COR-L47 (cell line): ENCODE measurements at places on chromosomes 1 and 21.
A peak's percentile ranks its signal among the peaks of the same experiment; 100 is the strongest.

- no peak for DNase-seq
Measured at GRCh38 chr21:35943752-35944151, 116.6 kb downstream of the SETD4 start.

DNA sequence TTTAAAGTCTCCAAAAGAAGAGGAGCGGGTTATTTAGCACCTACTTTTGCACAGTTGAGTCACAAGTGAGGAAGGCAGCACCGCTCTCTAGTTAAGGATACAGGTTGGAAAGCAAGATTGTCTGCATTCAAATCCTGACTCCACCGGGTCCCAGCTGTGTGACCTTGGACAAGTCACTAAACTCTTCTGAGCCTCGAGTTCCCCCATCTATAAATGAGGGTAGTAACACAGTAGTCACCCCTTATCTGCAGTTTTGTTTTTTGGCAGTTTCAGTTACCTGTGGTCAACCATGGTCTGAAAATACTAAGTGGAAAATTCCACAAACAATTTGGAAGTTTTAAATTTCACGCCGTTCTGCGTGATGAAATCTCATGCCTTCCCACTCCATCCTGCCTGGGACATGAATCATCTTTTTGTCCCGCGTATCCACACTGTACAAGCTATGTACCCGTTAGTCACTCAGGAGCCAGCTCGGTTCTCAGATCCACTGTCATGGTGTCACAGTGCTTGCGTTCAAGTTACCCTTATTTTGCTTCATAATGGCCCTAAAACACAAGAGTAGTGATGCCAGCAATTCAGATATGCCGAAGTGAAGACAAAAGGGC is 49.4 kb downstream of the CAPZB start:
- DNase-seq: no peak

DNA sequence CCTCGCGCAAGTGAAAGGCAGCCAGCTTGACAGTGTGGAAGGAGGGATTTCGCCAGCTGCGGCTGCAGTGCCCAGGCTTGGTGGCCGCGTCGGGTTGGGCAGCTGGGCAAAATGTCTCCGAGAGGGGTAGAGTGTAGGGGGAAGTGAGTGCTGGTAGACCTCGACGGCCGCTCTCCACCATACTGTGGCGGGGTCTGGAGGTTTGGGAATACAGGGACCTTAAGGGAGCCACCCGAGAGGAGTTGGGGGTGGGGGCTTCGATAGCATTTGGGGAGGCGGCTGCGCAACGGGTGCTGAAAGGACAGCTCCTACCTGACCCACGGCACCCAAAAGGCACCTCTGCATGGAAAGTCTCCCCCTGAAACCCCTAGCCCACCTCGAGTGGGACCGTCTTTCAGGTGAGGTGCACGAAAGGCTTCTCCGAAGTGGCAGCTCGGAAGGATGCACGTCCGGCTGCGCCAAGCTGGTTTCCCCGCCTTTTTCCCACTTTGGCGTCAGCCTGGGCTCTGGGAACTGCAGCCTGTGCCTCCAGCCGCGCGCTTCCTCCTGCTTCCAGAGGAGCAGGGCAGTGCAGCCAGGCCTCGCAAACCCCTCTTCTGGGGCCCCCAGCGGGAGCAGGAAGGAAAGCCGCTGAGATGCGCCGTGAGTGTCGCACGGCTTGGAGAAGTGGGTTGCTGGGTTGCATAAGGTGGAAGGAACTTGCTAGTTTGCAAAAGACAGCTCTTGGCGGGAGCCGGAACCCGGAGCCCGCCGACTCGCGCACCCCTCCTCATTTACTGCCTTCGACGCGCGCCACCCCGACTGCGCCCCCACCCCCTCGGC is 531 bp upstream of the HMGN2 start:
- peak; percentile 81 for DNase-seq

DNA sequence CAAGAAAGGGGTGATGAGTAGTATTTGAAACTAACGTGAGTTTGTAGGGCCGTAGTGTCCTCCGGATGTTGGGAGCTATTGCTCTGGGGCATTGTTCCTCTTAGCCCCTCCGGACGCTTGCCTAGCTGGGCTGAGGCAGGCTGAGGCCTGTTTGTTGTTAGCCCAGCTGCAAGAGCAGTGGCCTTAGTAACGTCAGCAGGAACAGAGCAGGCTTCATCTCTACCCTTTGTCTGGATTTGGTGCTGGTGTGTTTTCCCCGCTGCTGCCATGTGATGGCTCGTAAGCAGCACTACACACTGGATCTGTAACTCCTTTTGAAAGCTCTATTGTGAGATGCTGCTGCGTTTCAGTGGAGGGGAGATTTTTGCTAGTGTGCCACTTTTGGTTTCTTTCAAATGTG is 57.6 kb downstream of the DNM3 start:
- peak; percentile 77 for DNase-seq

- DNase-seq: no peak
Measured at GRCh38 chr1:17204546-17205440, at the start of gene PADI1. TSS of gene PADI1 (plus strand) at chr1:17205128. CDS start at chr1:17205218, 90 bp downstream.

DNA sequence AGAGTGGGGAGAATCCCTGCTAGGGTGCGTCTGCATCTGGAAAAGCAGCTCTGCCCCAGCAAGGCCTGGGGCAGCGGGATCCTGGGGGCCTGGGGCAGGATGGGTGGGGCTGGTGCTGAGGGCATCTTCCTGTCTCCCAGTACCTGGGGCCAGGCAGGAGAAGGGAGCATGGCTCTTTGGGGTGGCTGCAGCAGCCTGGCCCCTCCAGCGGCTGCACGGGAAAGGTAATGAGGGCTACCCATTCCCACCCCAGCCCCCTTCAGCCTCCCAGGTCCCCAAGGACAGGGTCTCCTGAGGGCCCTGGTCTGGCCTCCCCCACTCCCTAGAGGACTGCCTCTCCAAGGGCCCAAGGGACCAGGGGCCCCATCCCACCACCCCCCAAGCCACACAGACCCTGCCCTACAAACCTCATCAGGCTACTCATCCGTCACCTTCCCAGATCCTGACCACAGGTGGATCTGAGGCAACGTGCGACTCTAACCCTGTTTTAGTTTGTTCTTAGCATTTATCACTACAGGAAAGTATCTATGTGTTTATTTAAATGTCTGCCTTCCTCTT is 910 bp upstream of the ANKRD65 start:
- DNase-seq: no peak

DNA sequence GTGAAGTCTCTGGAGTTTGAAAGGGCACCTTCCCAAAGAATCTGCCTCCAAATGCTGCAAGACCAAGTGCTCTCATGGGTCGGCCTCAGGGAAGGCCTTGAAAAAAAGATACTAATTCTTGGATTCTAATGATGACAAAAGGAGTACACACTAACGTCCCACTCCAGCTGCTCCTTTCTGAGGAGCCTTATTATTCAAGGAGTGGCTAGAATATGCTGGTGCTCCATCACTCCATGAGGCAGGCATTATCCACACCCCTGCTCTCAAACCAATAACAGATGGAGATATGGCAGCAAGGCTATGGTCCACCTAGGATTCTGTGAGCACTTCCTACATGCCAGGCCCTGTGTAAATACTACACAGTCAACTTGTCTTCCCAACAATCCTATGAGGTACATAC is 54.4 kb downstream of the FAM78B start:
- DNase-seq: no peak

DNA sequence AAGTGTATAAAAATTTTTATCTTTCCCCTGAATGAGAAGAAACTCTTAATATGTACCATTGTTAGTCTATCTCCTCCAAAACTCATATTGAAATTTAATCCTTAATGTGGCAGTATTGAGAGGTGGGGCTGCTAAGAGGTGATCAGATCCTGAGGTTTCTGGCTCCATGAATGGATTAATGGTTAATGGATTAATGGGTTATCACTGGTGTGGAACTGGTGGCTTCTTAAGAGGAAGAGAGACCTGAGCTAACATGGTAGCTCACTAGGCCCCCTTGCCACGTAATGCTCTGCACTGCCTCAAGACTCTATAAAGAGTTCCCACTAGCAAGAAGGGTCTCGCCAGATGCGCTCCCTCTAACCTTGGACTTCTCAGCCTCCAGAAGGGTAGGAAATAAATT is 70.6 kb upstream of the ZBTB18 start:
- no peak for DNase-seq

GRCh38 chr1:170680428-170680827 is 16.5 kb downstream of the PRRX1 start:
- DNase-seq: no peak

DNA sequence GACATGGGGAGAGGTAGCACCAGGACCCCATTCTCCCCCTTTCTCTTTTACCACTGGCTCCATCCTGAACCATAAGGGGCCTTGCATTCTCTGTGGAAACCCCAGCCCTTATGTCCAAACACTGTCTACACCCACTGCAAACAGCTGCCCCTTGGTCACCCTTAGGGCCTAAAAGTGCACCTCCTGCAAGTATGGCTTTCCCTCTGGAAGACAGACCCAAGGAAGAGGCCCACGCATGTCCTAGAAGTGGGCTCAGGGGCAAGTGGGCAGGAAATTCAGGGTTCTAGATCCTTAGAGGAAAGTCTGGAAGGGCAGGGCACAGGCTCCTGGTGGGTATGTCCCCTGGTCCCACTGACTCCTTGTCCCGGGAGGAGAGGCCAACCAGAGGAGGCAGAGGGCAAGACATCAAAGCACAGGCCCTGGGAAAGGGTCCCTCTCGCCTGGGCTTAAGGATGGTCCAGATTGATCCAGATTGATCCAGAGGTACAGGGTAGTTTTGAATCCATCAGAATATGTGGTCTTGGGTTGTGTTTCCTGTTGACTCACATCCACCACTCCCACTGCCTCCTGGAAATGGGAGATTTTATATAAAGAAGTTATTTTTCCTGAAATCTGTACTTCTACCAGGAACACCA is 150.9 kb downstream of the GRIK3 start:
- no peak for DNase-seq

DNA sequence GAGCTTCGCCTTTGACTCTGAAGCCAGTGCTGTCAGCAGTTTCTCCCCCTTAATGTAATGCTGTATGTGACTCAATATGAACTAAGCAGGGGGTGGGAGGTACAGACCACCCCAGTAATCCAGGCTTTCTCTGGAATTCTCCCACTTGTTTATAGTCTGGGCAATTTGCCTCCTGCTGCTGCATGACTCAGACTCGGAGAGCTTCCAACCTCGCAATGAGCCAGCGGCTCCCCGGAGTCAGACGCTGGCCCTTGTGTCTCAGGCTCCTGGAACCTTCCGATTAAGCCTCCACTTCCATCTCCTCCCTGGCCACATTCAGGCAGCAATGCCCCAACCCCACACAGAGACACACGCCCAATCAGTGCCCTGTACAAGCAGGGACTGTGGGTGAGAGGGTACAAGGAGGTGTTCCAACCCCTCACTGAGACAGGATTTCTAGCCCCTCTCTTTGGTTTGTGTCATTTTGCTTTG is 471.7 kb upstream of the VAMP3 start:
- DNase-seq: peak; percentile 58

DNA sequence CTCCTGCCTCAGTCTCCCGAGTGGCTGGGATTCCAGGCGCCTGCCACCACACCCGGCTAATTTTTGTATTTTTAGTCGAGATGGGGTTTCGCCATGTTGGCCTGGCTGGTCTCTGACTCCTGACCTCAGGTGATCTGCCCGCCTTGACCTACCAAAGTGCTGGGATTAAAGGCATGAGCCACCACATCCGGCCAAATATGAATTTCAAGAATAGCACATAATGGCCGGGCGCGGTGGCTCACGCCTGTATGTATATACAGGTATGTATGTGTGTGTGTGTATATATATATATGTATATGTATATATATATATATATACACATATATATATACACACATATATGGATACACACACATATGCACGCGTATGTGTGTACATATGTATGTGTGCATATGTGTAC is 95.2 kb downstream of the ZP4 start:
- no peak for DNase-seq

- DNase-seq: no peak
Measured at GRCh38 chr1:43930949-43931275, 2.7 kb upstream of the ARTN start.

GRCh38 chr1:22600817-22601605 is 35.4 kb upstream of the C1QA start:
- DNase-seq: no peak

- no peak for DNase-seq
Measured at GRCh38 chr1:11524465-11525150, 45.7 kb downstream of the DISP3 start.

DNA sequence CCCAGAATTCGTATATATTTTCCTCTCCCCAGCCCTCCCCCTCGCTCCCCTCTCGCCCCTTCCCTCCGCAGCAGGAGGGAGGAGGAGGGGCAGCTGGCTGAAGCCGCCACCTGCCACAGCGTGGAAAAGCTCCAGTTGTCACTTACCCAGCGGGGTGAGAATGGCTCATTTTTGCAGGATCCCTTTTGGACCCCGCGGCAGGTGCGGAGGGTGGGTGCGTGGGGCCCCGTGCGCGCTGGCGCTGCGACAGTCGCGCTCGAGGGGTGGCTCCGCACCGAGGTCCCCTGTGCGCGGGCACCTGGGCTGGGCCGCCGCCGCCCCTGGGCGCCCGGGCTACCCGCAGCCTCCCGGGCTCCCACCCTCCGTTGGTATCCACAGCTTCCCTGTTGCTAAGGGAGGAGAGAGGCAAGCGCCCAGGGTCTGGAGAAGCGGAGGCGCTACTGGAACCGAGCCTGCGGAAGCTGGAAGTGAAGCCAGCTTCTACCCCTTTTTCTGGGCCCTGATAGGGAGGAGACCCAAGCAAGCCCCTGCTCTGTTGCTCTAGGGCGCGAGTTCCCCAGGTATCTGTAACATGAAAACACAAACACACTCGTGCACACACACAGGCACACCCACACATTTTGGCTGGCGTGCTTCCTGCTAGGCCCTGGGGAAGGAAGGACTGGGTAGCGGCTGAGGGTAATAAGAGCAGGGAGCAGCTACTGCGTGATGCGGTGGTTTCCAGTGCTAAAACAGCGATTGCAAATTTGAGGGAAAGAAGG is at the start of gene ERICH3:
TSS of gene ERICH3 (minus strand) at position 442 of the 761 bp plus-strand sequence. CDS start at position 169, 273 bp downstream.
- peak; percentile 76 for DNase-seq

DNA sequence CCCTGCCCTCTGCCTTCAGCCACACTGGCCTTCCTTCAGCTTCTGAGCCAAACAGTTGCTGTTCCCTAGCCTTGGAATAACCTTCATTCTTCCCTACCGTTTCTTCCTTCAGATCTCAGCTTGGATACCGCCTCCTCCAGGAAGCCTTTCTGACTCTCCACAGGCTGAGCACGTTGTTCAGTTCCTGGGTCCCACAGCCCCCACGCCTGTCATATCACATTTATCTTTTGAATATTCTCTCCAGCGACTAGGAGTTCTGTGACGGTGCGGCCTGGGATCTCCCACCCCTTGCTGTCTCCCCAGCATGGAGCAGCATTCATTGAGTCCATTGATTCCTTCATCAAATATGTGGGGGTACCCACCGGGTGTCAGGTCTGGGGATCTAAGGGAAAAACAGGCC is 39.2 kb downstream of the EPHA2 start:
- no peak for DNase-seq

GRCh38 chr1:9293533-9294404 is 1.1 kb downstream of the SPSB1 start:
- DNase-seq: no peak

DNA sequence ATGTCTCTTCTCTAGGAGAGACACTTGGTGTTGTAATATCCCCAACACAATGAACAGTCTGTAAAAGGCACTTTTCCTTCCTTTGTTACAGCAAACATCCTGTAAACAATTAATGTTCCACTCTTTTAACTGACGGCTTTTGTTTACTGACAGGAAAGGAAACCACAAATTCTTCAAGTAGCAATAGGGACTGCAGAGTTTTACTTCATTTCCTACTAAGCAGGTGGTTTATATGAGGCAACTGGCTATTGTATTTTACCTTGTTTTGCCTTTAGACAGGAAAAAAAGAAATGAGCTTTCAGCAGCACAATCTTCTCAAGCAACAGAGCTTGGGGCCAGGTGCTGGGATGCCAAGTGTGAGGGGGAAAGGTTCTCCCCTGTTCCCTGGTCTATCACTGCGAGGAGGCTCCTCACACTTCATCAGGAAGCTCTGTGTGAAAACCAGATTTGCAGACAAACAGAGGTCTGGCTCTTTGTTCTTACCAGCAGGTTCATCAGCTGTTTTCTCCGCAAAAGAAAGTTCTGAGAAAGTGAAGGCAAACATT is 51.2 kb downstream of the SIPA1L2 start:
- no peak for DNase-seq

GRCh38 chr1:100132566-100133477 is at the start of the genes SASS6 and TRMT13:
TSS of gene SASS6 (minus strand) at chr1:100132930. CDS start at chr1:100132814, 116 bp downstream.
TSS of gene TRMT13 (plus strand) at chr1:100133163. CDS start at chr1:100133169, 6 bp downstream.
- peak; percentile 96 for DNase-seq
